ENCODE measurements at places on chromosomes 4 and X.

- no peaks in the 10 kb centered on the region for H3K27me3 ChIP-seq
- H3K27ac ChIP-seq: no peak overlapping the region
- H3K4me3 ChIP-seq: no peak overlapping the region
- DNase-seq: no peak
- peaks cover 68% of the 10 kb centered on the region for H3K36me3 ChIP-seq
- H3K4me1 ChIP-seq: peaks cover 3% of the 10 kb centered on the region
Observed at GRCh38 chr4:4427121-4427870, 40.4 kb downstream of the NSG1 start.

DNA sequence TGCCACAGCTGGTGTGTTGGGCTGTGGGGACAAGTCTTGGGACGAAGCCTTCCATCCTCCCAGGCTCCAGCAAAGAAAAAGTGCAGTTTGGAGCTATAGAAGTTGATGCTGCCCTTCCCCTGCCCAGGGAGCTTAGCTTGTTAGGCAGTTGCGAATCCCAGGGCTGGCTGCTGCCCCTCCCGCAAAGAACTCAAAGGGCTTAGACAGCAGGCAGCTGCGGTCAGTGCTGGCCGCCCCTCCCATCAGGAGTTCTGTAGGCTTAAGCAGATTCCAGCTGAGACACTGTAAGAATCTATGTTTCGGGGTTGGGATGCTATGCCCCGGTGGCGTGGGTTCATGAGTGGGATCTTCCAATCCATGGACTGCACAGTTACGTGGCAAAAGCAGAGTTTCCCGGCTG is 956.7 kb downstream of the GLUD2 start:
- H3K27me3 ChIP-seq: peaks cover 4% of the 10 kb centered on the region
- H3K4me3 ChIP-seq: no peak overlapping the region
- no peaks in the 10 kb centered on the region for H3K4me1 ChIP-seq
- no peaks in the 10 kb centered on the region for H3K36me3 ChIP-seq

DNA sequence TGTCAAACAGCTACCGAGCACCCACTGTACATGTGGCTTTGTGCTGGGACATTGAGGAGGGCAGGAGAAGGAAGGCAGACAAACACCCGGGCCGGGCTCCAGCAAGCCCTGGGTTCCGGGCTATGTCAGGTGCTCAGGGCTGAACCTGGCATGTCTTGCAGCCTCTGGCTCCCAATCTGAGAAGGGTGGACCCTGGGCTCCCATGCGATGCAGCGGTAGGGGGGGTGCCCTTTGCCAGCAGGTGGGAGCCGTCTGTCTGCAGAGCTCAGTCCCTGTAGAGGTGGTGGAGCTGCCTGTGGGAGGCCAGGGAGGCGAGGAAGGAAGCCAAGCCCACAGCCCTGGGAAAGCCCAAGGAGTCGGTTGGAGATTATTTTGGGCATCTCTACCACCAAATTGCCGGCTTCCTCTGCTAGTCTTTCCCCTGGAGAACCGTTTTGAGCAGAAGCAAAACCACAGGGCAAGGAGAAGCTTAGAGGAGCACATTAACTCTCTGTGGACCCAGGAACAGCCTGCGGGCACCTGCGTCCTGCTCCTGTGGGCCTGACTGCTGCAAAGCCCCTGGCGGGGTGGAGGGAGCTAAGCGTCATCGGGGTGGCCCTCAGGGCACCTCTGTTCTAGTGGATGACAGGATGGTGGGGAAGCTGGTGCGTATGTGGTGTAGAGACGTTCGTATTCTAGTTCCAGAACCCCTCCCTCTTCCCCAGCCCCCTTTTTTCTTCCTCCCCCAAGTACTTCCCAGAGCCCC is 10.3 kb downstream of the CPZ start:
- H3K36me3 ChIP-seq: no peaks in the 10 kb centered on the region
- peaks cover 4% of the 10 kb centered on the region for H3K27me3 ChIP-seq
- no peaks in the 10 kb centered on the region for H3K4me1 ChIP-seq
- DNase-seq: no peak
- H3K4me3 ChIP-seq: no peak overlapping the region
- H3K27ac ChIP-seq: no peak overlapping the region

DNA sequence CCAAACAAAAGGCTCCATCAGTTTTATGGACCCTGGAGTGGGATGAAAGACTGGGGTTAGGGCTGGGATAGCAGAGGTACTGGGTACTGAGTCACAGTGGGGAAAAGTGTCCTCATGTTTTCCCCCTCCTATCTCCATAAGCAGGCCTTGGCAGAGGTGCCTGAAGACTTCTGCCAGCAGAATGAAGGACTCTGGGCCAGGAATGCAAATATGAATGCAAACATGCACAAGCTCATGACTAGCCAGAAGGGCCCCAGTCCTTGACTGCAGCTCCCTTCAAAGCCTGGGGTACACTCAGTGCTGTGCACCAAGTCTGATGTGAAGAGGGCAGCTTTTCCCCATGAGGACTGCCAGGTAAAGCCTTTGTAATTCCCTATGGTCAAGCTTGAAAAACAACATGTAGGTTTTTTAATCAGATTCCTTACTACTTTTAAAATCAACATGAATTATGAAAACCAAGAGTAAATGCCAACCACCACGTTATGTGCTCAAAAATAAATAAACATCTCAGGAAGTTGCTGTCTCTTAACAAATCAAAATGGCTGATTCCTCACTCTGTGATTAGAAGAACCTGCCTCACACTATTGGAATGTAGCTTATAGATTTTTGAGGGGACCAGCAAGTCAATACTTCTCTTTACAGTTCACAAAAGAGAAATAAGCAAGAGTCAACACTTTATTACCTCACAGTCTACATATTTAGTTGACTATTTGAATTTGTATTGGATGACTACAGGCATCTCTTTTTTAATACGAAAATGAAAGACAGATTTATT is 1512.0 kb downstream of the ARAP2 start:
- no peak overlapping the region for H3K27ac ChIP-seq
- H3K4me3 ChIP-seq: no peak overlapping the region
- no peaks in the 10 kb centered on the region for H3K36me3 ChIP-seq
- no peaks in the 10 kb centered on the region for H3K4me1 ChIP-seq

GRCh38 chr4:164761746-164762275 is 7.9 kb downstream of the SMIM31 start:
- H3K4me1 ChIP-seq: no peaks in the 10 kb centered on the region
- peaks cover 16% of the 10 kb centered on the region for H3K27me3 ChIP-seq
- H3K36me3 ChIP-seq: no peaks in the 10 kb centered on the region
- no peak for DNase-seq

DNA sequence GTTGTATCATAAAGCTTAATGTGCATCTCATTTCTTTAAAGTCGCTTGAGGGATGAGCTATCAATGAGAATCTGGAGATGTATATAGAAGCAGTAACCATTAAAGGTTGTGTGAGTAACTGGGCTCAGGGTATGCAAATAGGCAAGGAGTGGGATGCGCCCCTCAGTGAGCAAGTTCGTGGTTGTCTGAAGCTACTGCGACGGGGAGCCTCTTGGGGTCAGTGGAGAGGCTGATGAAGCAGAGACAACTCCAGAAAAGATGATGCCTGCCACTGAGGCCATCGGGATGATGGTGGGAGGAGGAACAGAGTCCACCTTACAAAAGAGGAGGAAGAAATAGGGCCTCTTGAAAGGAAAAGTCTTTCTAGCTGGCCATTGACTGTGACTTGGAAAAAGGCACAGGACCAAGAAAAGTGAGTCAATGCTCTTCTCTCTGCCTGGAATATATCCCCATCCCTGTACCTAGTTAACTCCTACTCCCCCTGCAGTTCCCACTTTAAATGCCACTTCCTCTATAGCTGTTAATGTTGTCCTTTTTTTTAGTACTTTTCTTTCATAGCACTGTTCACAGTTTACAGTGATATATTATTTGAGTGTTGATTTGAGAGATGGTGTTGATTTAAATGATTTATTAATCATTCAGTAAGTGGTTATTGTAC is 51.4 kb upstream of the LSM6 start:
- H3K27ac ChIP-seq: no peak overlapping the region
- no peak for DNase-seq
- H3K4me1 ChIP-seq: peaks cover 16% of the 10 kb centered on the region
- H3K4me3 ChIP-seq: no peak overlapping the region
- peaks cover 22% of the 10 kb centered on the region for H3K27me3 ChIP-seq
- no peaks in the 10 kb centered on the region for H3K36me3 ChIP-seq

- DNase-seq: no peak
- H3K36me3 ChIP-seq: no peaks in the 10 kb centered on the region
- no peaks in the 10 kb centered on the region for H3K27me3 ChIP-seq
- peak overlapping the region; percentile 9 for H3K27ac ChIP-seq
Observed at GRCh38 chr4:67762086-67762485, 7.9 kb upstream of the GNRHR start.

DNA sequence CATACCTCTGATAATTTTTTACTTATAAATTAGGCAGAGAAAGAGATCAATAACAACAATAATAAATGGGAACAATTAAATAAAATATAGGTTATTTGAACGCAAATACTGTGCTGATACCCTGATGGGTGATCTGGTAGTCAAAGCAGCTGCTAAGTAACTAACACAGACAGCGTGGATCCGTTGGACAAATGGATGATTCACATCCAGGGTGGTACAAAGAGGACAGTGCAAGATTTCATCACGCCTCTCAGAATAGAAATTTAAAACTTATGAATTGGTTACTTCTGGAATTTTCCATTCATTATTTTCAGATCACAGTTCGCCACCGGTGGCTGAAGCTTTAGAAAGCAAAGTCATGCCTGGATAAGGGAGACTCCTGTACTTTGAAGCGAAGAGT is 1066.0 kb upstream of the ADGRL3 start:
- no peaks in the 10 kb centered on the region for H3K27me3 ChIP-seq
- H3K4me3 ChIP-seq: no peak overlapping the region
- no peak overlapping the region for H3K27ac ChIP-seq
- H3K4me1 ChIP-seq: no peaks in the 10 kb centered on the region
- no peaks in the 10 kb centered on the region for H3K36me3 ChIP-seq
- DNase-seq: no peak

DNA sequence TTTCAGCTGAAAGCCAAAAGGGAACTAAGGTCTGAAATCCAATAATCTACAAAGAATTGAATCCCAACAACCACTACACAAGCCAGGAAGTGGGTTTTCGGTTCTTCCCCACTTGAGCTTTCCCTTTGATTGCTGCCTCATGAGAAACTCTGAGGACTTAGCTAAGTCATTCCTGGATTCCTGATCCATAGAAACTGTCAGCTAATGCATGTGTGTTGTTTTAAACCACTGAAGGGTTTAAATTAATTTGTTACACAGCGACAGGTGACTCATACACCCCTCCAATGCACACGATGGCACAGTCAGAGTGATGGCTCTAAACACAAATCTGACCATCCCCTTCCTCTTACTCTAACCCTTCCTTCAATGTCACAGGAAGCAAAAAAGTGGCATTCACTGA is 282.9 kb downstream of the RAB28 start:
- no peaks in the 10 kb centered on the region for H3K4me1 ChIP-seq
- no peaks in the 10 kb centered on the region for H3K36me3 ChIP-seq
- H3K27ac ChIP-seq: no peak overlapping the region
- no peak overlapping the region for H3K4me3 ChIP-seq
- no peak for DNase-seq
